Adrenal gland (tissue), 19 donors: ENCODE measurements at places on chromosomes 6 and 20. TPM values are rescaled to one million over a fixed set of nuclear protein-coding genes. Genes with fewer than 3 reads are reported as not detected.

- H3K27me3 ChIP-seq, result no peaks in the 10 kb centered on the region
- no peaks in the 10 kb centered on the region for H3K36me3 ChIP-seq
- no peak overlapping the region for H3K4me3 ChIP-seq
- DNase-seq, result no peak
- no peak overlapping the region for H3K27ac ChIP-seq
- H3K4me1 ChIP-seq, result no peaks in the 10 kb centered on the region
These were observed 858.0 kb upstream of the FLRT3 start for GRCh38 chr20:15195378-15195777.

DNA sequence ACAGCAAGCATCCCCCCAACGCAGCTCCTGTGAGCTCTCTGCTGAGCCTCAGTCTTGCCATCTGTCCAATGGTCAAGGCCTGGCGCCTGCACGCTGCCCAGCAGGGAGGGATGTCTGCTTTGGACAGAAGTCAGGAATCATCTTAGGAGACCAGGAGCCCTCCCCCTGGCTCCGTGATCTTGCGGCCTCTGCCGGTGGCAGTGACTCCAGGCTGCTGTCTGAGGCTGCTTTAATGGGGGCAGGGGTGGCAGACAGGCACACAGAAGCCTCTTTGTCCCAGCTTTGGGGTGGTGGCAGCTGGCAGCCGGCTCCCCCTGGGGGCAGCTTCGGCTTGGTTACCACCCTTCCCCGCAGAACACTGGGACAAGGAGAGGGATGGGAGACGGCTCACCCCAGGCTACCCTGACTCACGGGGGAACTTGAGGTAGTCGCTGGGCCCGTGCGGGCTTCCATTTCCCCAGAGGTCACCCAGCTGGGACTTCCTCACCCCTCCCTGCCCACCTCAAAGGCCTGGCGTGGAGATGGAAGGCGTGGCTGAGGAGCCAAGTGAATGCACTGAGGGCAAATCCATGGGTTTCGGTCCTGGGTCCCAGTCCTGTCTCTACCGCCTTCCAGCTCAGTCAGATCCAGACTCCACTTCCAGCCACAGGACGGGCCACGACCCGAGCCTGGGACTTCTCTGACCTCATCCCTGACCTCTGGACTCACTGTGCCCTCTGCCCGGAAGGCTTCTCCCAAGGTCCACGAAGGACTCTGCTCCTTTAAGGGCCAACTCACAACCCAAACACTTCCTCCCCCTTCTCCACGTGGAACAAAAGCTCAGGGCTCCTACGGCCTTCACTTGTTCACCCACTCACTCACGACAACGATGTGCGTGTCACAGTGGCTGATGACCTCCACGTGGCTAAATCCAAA, 14.8 kb downstream of the PEDS1 start:
- no peak for DNase-seq
- H3K36me3 ChIP-seq, result peaks cover 28% of the 10 kb centered on the region
- H3K4me3 ChIP-seq, result no peak overlapping the region
- H3K27ac ChIP-seq, result peak overlapping the region; percentile 78
- no peaks in the 10 kb centered on the region for H3K27me3 ChIP-seq

- H3K4me1 ChIP-seq, result peaks cover 14% of the 10 kb centered on the region
- no peak for DNase-seq
- H3K36me3 ChIP-seq, result no peaks in the 10 kb centered on the region
- H3K4me3 ChIP-seq, result no peak overlapping the region
These were observed 538 bp downstream of the FERMT1 start for GRCh38 chr20:6122111-6122872.

DNA sequence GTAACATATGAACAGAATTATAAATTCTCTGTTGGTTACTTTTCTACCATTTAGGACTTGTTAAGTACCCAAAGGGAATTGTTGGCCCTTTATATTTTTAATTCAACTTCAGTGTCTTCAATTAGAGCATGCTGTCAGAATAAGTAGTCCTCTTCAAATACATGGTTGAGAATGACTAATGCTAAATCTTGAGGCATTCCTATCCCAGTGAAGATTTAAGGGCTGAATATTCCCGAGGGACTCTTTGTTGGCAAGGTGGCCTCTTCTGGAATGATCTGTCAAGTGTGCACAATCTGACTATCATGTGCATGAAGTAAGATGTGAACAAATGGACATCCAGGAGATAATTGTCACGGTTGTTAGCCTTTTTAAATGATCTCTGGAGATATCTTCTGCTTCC, 421.7 kb downstream of the BMP2 start:
- no peaks in the 10 kb centered on the region for H3K27me3 ChIP-seq
- H3K4me3 ChIP-seq, result no peak overlapping the region
- no peaks in the 10 kb centered on the region for H3K4me1 ChIP-seq
- DNase-seq, result no peak

- H3K27me3 ChIP-seq, result no peaks in the 10 kb centered on the region
- no peaks in the 10 kb centered on the region for H3K36me3 ChIP-seq
- H3K4me3 ChIP-seq, result no peak overlapping the region
- H3K4me1 ChIP-seq, result peaks cover 12% of the 10 kb centered on the region
- no peak for DNase-seq
- H3K27ac ChIP-seq, result no peak overlapping the region
These were observed 1.6 kb upstream of the JAG1 start for GRCh38 chr20:10675450-10675848.

The FAM162B gene
- polyA plus RNA-seq, result 10.5 TPM
